Stimulated activated CD8-positive, alpha-beta memory T cell treated with anti-CD3 and anti-CD28 coated beads, Interleukin-4, amount 100 ng/mL, for 1 hour (primary cell): ENCODE measurements at places on chromosomes 5 and 9.

DNA sequence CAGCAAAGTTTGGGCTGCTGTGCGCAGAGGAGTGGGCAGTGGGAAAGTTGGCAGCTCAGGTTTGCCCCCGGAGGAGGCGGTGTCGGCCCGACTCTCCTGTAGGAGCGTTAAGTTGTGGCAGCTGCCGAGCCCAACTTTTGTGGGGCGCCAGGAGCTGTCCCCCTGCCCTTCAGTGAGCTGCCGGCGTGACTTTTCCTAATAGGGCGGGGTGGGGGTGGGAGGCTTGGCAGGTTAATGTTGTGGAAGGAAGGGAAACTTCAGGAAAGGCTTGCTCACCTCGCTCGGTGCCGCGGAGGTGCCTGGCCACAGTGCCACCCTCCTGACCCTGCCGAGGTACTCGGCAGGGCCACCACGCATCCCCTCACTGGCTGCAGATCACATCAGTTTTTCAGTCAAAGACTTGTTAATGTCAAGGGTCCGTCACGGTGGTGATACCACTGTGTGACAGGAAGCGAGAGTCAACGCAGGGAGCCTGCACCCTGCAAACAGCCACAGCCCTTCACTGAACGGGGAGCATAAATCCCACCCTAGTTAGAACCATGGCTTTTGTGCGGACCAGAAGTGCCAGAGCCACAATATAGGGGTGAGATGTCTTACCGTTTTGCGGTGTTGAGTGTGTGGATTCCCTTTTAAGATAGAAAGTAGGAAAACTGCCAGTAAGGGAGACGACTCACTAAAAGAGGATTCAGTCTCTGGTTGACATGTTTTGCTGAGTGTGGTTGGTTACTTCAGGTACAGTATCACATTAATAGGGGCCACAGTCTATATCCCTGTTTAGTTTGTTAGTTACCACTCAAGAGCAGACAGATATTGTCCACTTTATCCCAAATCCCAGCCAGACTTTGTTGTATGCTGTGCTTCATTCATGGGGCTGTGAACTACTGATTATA, 796 bp downstream of the LNPEP start:
- DNase-seq: no peak

GRCh38 chr5:11334404-11334803, 569.8 kb downstream of the CTNND2 start:
- no peak for DNase-seq

- peak; percentile 21 for DNase-seq
Measured at GRCh38 chr9:123349691-123350480, 6.1 kb upstream of the CRB2 start.

DNA sequence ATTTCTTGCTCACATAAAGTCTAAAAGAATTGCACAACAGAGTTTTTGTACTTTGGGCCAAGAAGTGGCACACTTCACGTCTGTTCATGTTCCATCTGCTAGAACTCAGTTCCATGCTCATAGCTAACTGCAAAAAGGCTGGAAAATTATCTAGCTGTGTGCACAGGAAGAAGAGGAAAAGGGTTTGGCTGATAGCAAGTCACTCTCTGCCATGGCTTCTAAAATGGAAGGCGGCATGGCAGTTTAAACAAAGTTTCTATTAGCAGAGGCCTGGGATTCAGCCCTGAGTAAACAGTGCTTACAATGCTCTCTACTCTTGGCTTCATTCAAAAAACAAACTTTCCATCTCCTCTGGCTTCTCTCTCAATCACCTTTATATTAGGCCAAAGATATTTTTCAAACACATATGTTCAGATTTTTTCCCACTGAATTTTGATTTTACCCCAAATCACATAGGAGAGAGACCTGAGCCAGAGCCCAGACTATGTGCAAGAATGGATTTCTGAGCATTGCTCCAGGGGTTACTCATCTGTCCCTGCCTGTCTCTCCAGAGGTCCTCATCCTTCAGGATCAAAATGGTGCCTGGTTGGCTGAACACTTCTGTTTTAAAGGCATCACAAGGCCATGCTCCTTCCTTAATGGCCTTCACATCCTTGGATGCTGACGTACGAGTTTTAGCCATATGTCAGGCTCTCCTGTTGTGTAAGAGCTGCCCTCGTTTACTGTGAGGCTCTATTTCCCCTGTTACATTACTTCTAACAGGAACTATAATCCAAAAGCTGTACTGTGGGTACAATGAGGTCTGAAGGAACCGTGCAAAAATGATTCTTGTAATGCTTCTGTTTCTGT, 226.6 kb downstream of the SAXO1 start:
- no peak for DNase-seq

- no peak for DNase-seq
Measured at GRCh38 chr5:14685757-14686156, 21.2 kb downstream of the OTULIN start.

- no peak for DNase-seq
Measured at GRCh38 chr5:126864042-126864688, 87.2 kb downstream of the LMNB1 start.

- no peak for DNase-seq
Measured at GRCh38 chr5:135097390-135097789, 63.4 kb upstream of the PITX1 start.

- DNase-seq: no peak
Measured at GRCh38 chr5:135263022-135263668, 135.9 kb downstream of the MACROH2A1 start.

- no peak for DNase-seq
Measured at GRCh38 chr5:128491291-128491690, 46.8 kb downstream of the FBN2 start.

DNA sequence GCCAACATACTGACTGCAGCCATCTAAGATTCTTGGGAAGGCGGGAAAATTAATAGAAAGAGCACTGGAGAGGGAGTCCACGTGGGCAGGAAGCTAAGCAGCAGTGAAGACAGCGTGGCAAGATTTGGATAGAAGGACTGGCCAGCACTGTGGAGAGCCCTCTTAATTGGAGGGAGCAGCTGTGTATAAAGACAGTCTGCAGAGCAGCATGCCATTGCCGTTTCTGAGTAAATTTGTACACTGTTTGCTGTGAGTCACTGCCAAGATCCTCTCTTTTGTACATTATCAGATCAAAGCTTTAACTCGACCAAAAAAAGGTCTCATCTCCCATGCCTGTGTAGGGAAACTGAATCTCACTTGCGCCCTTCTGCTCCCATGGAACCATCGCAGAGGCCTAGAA, 45.3 kb downstream of the INSYN2B start:
- no peak for DNase-seq

- no peak for DNase-seq
Measured at GRCh38 chr5:74648835-74649293, 8.3 kb upstream of the ENC1 start.

DNA sequence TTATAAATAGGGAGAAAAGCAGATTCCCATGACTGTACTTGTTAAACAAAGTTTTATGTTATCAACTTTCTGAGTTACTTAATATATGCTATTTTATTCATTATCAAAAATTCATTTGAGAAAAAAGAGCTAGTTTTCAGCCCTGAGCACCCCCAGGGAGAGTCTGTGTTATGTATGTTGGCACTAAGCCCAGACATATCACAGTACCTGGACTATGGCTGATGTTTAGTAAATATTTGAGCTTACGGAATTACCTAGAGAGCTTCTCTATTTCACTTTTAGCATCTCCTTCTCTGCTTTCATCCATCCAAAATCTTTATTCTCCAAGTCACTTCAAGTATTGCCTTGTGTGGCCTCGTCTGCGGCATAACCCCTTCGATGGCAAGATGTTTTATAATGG, 225.9 kb upstream of the PCSK5 start:
- DNase-seq: no peak

GRCh38 chr9:93243112-93243511, 59.2 kb downstream of the WNK2 start:
- DNase-seq: no peak
